NCI-H1436 treated with DMSO at 0.1 percent for 48 hours (cell line): ENCODE measurements at places on chromosomes 7 and 10.

DNA sequence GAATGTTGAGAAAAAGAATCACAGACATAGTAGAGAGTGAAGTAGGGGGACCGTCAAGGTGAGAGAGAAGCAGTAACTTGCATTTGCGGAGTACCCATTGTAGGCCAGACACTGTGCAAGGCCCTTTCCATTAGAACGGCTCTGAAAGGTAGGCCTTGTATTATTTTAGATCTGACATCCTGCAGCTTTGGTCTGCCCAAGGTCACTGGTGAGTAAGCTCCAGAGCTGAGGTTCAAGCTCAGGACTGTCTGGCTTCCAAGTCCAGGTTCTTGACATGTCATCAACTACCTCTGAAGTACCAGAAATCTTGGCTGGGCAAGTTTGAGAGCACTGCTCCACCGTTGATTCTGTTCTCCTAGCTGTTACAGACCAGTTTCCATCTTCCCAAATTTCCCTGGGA, 13.2 kb upstream of the EVX1 start:
- DNase-seq = no peak

- DNase-seq = no peak
Measured at GRCh38 chr7:4631380-4632179, 50.5 kb upstream of the FOXK1 start.

GRCh38 chr10:5945561-5946418, 31.6 kb downstream of the IL15RA start:
- no peak for DNase-seq

DNA sequence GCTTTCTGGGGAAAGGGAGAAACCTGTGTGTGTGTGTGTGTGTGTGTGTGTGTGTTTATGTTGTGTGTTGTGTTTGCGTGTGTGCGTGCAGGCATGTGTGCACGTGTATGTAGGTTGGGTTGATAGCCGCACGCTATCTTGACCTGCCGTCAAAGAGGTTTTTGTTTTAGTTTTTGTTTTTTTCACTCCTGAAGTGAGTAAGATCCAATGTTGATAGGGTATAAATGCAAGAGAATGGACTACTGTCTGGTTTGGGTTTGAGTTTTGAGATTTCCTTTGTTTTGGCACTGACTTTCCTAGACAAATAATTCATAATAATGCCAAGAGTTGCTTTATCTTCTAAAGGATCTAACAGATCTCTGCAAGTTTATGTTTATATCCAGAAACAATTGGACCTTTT, 27.8 kb downstream of the POU6F2 start:
- no peak for DNase-seq

DNA sequence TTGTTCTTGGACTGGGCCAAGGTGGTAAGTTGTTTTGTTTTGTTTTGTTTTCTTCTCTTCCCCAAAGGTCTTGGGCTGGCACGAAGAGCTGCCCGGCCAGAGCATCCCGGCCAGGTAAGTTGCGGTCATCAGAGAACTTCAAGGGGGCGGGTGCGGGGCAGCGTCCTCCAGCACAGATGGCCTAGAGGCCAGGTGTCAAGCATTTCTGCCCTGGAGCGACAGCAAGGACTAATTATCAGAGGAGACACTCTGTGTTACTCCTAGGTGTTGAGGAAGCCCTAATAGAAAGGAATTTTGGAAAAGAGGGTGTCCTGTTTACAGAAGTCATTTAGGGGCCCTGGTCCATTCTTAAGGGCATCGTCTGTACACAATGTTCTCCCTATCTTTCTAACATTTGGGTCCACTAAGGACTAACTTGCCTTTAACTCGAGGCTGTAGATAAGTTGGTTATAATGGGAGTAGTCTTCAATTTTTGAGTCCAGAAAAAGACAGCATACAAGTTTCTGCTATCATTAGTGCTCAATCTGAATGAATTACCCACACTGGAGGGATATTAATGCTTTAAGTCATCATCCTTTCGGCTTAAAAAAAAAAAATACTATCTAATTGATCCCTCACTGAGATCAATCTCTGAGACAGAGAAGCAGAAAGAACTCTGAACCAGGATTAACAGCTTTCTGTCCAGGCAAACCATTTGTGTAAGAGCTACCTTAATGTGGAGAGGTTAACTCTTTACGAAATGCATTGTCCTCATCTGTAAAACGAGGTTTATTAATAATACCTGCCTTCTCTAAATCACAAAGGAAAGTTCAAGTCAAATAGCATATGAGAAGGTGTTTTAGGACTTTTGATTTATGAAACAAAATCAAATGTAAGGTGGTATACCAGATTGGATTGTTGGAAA, 1.5 kb downstream of the ITGB8 start:
- no peak for DNase-seq

- DNase-seq = no peak
Measured at GRCh38 chr10:119161680-119162451, 3.6 kb downstream of the SFXN4 start.

GRCh38 chr10:26755443-26755903, 58.0 kb downstream of the PDSS1 start:
- no peak for DNase-seq

GRCh38 chr7:87505557-87506245, 30.2 kb upstream of the ABCB4 start:
- DNase-seq = no peak

DNA sequence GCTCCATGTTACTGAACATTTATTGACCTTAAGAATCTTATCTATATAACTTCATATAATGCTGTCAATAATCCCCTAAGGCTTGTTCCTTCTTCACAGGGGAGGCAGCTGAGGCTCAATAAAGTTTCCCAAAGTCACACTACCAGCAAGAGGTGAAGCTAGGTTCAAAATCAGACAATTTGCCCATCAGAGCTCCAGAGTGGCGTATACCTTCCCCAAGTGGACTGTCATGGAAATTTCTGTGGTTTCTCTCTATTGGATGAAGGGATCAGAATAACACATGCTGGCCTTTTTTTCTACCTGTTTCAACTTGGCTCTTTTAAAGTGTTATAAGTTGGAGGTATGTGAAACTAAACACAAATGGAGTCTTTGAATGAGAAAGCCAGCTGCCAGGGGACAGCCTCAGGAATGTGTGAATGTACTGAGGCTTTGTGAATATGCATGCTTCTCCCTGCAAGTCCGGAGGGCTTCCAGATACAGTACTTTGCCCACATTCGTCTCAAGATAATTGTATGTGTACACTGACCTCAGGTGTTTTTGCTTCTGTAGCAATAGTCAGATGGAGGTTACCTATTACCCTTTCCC, 656.3 kb upstream of the CELF2 start:
- DNase-seq = no peak
